Activated T-helper 1 cell treated with anti-CD3 and anti-CD28 coated beads, Interleukin-2, amount 50 U/mL, for 16 hours (primary cell): ENCODE measurements at places on chromosomes 3 and 15.

GRCh38 chr3:49422379-49423248, at the start of gene AMT:
Gene AMT, minus strand, starts transcription at chr3:49422473. Its CDS starts 23 bp downstream, at chr3:49422450.
- DNase-seq: no peak

DNA sequence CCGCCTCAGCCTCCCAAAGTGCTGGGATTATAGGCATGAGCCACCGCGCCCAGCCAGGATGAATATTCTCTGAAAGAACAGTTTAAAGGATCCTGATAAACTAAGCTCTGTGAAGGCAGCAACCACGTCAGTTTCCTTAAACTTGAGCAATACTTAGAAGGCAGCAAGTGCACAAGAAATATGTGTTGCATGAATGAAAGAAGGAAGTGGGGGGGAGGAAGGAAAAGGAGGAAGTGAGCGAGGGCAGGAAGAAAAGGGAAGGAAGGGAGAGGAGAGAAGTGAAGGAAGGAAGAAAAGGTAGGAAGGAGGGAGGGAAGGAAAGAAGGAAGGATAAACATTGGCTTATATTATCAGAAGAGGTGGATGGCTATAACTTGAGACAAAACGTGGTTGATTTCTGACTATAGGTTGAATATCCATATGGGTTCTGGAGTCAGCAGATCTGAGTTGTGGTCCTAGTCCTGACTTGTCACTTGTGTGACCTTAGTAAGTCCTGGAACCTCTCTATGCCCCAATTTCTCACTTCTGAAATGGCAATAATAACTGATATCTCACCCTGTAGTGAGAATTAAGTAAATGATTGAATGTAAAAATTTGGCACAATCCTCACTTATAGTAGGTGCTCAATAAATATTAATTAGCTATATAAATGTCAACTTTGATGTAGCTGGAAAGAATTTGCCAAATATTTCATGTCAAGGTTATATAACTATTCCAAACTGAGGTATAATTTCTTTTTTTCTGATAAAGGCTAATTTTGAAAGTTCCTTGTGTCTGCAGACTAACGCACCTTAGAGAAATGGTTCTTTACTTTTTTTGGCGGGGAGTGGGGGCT, 12.0 kb upstream of the SEMA4B start:
- DNase-seq: no peak

DNA sequence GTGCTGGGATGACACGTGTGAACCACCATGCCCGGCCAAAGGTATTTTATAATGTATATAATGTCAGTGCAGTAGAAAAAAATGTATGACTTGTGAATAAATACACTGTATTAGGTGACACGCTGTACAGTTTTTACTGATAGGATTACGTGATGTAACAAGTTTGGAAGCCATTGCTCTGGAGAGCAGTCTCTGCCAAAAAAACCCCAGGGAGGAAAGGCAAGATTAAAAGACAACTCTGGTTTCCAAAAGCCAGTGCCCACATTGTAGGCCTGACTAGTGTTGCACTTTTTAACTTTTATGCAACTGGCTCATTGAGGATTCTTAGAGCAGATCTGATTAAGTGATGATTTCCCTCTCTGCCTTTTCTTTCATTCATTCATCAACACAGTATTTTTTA, 62.0 kb upstream of the SLC2A2 start:
- no peak for DNase-seq

DNA sequence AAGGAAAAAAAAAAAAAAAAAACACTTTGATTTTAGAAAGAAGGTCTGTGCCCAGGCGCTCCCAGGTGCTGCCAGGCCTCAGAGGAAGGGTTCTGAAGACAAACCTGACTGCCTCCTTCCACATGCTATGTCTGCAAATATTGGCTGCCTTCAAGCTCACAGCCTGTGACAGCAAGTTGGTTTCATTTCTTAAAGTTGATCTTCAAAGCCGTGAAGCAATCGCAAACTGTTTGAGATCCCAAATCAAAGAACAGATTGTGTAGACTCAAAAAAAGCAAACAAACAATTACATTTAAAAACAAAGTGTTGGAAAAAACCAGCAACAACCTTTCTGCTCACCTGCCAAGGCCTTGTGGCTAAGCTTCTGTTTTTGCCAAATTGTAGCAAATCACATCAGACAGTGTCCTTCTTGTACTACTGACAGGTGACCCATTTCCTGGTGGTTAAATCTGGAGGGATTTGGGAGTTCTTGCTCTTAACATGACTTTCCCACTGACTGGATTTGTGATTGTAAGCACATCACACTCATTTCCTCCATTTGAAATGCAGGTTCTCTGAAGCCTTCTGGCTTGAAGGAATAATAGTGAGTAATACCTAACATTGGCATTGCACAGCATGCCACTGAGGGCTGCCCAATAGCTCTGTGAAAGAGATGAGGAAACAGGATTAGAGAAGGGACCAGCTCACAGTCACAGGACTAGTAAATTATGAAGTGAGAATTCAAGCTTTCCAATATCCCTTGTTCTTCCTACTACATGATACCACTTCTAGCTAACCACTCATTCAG, 502.4 kb downstream of the LPP start:
- DNase-seq: no peak

DNA sequence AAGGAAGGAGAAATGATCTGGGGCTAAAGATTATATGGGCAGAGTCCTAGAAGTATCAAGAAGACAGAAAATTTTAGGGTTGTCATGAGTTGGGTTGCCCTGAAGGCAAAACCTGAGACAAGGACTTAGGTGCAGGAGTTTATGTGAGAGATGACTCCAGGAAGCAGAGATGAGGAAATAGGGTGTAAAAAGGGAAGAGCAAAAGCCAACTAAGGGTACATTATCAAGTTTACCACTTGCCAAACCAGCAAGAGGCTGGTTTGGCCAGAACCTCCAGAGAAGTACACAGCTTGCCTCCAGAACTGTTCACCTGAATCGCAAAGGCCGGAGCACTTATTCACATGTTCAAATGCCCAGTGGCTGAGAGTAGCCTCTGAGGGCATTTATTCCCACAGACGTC, 116.7 kb downstream of the FHIT start:
- DNase-seq: no peak

- no peak for DNase-seq
These were observed 177.5 kb upstream of the SNTN start for GRCh38 chr3:63474828-63475518.

GRCh38 chr15:94238539-94239118, 7.3 kb downstream of the MCTP2 start:
- no peak for DNase-seq

GRCh38 chr3:55718521-55718921, 231.4 kb upstream of the WNT5A start:
- no peak for DNase-seq

DNA sequence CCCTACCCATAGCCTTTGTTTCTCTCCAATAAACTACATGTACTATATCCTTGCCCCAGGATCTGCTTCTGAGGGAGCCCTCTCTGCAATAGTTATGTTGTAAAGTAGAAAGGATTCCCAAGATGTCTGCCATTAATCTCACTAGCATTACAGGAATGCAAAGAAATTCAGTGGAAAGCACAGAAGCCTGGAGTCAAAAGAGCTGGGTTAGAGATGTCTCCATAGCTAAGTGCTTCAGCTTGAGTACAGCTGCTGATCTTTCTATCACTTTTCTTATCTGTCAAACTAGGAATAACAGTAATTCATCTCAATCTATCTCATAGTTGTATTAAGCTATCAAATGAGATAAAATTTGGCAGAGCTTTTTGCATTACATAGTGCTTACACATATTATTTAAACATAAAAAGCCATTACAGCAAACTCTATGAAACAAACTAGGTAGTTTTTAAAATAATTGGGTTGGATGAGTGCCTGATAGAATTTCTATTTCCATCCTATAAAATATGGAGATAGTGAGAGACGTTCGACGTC, 799.5 kb upstream of the SEMA6D start:
- no peak for DNase-seq

GRCh38 chr15:89307791-89308190, 26.8 kb downstream of the POLG start:
- no peak for DNase-seq

- DNase-seq: no peak
These were observed 182.9 kb upstream of the CHRM5 start for GRCh38 chr15:33785366-33785765.

GRCh38 chr3:126622694-126623093, 32.2 kb downstream of the TXNRD3 start:
- no peak for DNase-seq

DNA sequence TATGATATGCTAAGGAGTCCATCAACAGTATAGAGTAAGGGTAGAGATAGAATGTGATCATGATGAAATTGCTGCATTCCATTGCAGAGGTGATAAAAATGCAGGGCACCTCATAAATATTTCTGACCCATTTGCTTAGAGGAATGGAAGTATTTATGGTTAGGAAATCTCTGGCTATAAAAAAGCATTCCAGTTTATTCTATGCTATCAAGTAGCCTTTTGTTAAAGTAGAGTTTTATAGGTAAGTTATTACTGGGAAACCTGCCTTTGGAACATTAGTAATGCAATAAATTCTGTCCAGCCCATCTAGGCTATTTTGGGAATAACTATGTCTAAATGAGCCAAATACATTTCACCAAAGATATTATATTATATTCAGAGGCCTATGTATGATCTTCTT, 19.8 kb upstream of the STRIT1 start:
- DNase-seq: no peak

DNA sequence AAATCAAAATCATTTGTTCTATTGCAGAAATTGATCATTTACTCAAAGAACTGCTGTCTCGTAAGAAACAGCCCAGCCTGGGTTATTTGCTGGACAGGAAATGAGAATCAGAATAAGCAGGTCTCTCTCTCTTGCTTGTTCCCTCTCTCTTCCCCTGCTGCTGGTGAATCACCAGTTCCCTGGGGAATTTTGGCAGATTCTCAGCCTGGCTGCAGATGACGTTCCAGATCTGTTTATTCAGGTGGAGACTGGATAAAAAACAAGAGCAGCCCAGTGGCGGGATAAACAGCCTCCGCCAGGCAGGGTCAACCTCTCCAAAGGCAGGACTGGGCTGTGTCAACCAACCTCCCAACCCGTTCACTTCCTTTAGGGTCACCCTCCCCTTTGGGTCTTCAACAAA, 72.1 kb downstream of the LRIG1 start:
- DNase-seq: no peak

DNA sequence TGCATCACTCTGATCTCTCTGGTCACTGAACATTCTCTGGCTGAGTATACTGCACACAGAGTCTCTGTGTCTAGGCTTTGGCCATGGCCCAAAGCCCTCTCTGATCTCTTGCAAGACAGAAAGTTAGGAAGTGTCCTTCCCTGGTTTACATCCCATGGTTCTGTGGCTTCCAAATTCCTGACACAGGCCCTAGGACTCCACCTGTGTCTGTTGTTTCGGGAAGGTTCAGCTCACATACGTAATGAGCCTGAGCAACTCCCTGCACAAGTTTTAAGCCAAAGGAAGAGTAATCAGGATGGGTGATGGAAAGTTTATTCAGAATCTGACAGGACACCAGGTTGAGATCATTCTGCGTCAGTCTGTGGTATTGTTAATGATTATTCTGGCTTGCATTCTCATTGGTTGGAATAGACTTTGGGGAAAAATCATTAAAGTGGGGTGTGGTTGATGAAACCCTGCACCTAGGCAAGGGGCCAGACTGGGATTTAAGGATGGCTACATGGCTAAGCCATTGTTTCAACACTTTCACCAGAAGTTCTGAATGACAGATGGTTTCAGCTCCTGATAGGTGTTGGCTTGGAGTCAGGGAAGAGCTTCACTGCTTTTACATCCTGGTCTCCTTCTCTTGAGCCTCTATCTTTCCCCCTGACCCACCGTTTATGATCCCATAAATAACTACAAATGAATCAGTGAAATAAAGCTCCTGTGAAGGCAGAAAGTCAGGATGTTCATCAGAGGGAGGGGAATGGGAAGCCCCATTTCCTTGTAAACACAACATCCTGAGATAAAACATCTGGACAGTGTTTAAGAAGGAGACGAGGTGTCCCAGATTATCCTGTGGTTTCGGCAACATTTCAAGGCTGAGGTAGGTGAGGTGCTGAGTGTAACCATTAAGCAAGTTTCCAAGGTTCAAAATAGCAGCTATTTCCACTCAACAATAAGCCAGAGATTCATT, 14.1 kb downstream of the LCMT2 start:
- DNase-seq: no peak

GRCh38 chr3:5488771-5489170, 301.3 kb downstream of the EDEM1 start:
- DNase-seq: no peak

DNA sequence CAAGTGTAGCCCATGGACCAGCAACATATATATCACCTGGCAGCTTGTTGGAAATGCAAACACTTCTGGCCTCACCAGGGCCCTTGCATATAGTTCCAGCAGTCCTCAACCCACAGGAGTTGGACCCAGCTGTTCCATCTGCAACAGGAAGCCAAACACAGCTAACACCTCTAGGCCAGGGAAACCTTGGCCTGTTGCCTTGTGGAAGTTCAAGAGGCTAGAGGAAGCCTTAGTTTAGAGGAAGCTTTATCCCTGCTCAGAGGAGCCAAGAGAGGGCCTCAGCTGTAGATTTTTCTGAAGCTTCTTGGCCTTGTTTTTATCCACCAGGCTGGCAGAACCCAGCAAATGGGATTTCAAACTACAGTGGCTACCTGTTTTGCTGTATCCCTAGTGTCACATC, 11.4 kb downstream of the FHIT start:
- no peak for DNase-seq

DNA sequence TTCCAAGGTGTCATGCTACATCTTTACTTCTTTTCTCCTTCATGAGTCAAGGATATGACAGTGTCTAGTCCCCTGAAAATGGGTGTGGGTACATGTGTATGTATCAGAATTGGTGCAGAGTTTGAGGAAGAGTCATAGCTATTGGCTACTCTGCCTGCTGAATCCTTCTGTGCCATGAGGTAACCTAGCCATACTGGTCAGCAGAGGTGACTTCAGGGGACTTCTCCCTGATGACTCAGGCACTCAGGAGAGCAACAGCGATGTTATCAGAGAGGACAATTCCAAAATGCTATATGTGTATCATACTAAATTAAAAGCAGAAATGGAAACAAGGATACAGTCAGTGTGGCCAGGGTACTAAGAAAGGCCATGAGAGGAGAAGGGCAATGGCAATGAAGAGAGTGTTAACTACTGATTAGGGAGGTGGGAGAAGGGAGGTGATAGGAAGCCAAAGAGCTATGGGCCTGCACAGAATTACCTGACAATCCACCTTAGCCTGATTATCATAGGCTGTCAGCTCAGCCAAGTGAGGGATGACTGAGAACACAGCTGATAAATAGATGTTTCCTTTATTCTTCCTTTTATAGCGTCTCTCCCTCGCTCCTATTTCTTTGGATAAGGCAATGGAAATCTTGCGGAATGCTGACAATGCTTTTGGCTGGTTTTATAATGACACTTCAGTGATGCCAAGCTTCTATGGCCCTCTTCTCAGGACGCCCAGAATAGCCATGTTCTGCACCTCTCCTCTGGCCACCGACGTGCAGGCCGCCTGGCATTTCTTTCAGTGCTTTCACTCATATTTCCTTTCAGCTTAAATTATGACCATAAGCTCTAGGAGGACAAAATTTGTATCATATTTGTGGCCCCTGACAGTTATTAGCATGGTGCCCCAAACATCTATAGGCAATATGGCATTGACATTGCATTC, 90.6 kb downstream of the FGF12 start:
- no peak for DNase-seq

GRCh38 chr3:100335434-100335833, 877 bp downstream of the NIT2 start:
- no peak for DNase-seq

GRCh38 chr15:73305331-73306211, 63.2 kb downstream of the HCN4 start:
- no peak for DNase-seq
